Activated CD4-positive, alpha-beta T cell treated with anti-CD3 and anti-CD28 coated beads for 1 hour (primary cell): ENCODE measurements at places on chromosomes 12 and 14.

GRCh38 chr14:38716926-38717325, 386.1 kb downstream of the SEC23A start:
- DNase-seq = no peak

GRCh38 chr12:38585086-38585485, 268.5 kb downstream of the ALG10B start:
- no peak for DNase-seq

- no peak for DNase-seq
These were observed 46.9 kb upstream of the FBRSL1 start for GRCh38 chr12:132443091-132443490.

DNA sequence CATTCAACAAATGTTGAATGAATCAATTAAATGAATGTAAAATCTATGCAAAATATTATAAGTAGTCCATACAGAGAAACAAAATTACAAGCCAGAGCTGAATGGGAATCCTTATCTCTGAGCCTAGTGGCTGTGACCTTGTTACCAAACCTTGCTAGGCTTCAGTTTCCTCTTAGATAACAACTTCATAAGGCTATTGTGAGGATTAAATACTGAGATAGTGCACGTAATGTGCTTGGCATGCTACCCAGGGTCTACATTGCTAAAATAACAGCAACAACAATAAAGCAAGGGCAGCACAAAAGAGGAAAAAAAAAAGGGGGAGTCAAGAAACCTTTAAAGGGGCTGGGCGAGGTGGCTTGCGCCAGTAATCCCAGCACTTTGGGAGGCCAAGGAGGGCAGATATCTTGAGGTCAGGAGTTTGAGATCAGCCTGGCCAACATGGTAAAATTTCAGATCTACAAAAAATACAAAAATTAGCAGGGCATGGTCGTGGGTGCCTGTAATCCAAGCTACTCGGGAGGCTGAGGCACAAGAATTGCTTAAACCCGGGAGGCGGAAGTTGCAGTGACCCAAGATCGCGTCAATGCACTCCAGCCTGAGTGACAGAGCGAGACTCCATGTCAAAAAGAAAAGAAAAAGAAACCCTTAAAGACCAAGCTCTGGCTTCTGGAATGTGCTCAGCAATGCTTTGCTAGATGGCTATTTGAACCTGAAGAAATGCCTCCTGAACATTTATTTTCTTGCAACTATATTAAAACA, 14.1 kb downstream of the STAB2 start:
- DNase-seq = no peak

DNA sequence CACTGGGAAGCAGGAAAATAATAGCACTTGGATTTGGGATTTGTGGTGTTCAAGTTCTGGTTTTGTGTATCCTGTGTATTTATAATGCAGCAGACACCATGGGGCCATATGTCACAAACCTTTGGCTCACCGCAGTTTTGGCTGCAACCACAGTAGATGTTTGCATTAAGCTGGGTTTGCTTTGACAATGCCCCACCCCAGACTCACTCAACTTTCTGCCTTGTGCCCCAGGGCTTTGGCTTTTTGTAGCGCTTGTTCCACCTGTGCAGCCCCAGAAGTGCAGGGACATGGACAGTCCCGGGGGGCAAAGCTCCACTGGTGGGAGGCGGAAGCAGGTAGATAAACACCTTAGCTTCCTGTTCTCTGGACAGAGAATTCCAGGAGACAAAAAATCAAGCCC, 446.9 kb downstream of the MED13L start:
- no peak for DNase-seq

GRCh38 chr14:90061685-90062126, at the start of gene KCNK13:
Gene KCNK13 (plus strand): TSS chr14:90061994. CDS start chr14:90062206, 212 bp downstream.
- no peak for DNase-seq

DNA sequence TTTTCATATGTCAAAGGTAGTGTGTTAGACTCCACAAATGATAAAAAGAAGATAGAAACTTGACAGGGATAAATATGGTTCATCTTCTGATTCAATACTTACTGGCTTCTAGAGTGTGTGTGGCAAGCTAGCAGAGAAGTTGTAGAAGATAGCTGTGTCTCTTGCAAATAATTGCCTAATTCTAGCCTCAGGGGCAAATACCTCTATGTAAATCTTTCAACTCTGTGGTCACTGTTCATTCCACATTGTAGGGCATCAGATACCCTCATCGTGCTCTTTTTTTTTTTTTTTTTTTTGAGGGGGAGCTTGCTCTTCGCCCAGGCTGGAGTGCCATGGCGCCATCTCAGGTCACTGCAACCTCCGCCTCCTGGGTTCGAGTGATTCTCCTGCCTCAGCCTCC, 1.7 kb downstream of the OLR1 start:
- no peak for DNase-seq

GRCh38 chr12:40241741-40242140, 16.9 kb downstream of the LRRK2 start:
- DNase-seq = no peak

DNA sequence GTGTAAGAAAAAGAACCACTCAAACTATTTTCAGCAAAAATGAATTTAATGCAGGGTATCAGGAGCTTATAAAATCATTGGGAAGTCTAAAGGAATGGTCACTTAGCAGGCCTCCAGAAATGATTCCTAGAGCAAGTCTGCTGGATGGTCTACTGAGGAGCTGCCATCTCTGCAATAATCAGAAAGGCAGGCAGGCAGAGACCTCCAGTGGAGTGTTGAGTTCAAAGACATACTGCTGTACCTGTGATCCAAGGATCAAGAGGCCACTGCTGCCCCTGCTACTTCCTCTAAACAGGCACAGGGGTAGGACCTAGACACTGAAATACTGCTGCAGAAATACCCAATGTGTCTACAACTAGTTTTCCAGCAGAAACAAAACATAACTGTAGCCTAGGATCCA, 14.5 kb upstream of the KICS2 start:
- no peak for DNase-seq

- no peak for DNase-seq
These were observed 760.3 kb downstream of the NOVA1 start for GRCh38 chr14:25837551-25837965.
